ENCODE measurements at places on chromosomes 4 and X.

- DNase-seq, result peak; percentile 2
These were observed 276.3 kb downstream of the STPG2 start for GRCh38 chr4:97866821-97867556.

DNA sequence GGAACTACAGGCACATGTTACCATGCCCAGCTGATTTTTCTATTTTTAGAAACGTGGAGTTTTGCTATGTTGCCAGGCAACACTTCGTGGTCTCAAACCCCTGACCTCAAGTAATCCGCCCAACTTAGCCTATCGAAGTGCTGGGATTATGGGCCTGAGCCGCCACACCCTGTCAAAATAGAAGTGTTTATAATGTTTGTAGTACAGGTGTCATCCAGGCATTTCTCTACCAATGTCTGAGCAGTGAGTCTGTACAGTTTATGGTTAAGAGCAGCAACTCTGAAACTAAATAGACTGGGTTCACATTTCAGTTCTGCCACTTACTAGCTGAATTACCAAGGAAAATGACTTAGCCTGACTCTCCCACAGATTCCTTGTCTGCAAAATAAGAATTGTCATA lies 460.4 kb upstream of the GALNT7 start:
- DNase-seq, result no peak

GRCh38 chr4:20416800-20417199 lies 165.1 kb downstream of the SLIT2 start:
- DNase-seq, result peak; percentile 10

DNA sequence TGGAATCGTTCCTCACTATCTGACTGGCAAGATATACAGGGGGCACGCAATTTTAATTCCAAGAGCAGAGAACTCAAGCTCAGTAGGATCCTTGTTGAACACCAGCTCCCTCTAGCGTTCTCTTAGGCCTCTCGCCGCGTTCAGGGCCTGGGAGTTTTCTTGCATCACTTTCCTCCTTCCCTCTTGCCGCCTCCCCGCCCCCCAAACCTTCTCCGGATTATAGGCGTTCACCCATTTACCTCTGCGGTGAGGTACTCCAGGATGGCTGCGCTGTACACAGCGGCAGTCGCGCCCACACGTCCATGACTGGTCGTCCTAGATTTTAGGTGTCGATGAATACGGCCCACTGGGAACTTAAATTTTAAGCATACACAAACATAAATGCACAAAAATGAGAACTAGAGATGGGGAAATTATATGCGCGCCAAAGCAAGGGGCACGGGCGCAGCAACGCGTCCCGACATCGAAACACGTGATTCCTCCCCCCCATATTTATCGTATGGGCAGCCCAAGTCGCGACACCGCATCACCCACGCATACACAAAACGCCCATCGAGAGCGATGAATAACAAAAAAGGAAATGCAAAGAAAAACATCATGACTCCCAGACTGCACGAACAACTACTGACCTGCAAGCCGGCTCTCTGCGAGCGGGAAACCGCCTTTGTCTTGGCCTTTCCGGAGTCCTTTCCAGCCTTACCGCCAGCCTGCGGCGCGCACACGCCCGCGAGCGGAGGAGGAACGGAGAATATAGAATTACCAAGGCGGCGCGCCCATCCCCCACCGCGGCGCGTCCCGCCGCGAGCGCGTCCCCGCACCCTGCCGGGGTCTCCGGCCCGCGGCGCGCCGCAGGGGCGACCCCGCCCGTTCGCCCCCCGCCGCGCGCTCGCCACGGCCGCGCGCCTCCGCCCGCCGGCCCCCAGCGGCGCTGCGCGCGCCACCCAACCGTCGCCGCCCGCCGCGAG lies 759 bp downstream of the H2AZ1 start:
- peak; percentile 77 for DNase-seq

- DNase-seq, result no peak
These were observed 57.0 kb upstream of the PLAC8 start for GRCh38 chr4:83171436-83172039.

Measured in kidney epithelial cell (primary cell).